ENCODE measurements at places on chromosomes 4 and X.

DNA sequence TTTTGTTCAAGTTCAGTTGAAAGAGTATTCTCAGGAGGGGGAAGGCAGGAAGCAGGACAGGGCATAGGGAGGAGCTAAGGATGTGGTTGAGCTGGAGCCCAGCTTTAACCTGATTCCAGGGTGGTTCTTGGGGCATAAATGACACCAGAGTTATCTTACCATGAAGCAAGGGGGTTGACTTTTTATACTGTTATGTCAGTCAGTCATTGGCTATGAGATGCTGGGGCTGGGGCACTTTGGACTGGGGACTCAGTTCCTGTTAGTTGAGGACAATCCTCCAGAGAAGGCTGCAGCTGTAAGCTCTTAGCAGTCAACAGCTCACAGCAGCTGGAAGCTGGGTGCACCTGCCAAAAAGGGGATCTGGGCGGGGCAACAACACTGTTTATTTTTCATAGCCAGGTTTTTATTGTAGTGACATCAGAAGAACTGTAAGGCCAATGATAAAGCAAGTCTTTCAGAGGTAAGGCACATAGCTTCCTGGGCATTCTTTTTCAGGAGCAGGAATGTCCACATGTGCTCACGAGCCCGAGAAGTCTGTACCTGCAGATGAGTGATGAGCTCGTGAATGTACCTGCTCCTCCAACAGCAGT lies 78.5 kb downstream of the MID1IP1 start:
- no peak for DNase-seq

GRCh38 chr4:140066031-140066930 lies 87.7 kb downstream of the MAML3 start:
- DNase-seq, result no peak

DNA sequence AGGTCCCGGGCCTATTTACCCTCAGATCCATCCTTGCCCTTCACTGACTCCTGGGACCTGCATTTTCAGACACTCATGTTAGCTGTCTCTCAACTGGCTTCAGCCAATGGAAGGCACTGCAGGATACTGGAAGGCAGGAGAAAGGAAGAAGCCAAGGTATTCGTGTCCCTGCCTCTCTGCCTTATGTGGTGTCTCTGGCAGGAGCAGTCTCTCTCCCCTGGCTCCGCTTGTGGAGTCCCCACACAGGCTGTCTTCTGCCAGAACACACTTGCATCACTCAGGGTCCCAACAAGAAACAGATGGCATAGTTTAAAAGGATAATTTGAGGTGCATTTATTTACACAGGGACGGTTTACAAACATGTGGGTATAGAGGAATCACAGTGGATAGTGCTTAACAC lies 21.6 kb upstream of the MAPK10 start:
- DNase-seq, result no peak

GRCh38 chr4:88722828-88723227 lies 25.2 kb upstream of the NAP1L5 start:
- no peak for DNase-seq

GRCh38 chr4:139802931-139803330 lies 137.3 kb downstream of the MGST2 start:
- DNase-seq, result no peak

DNA sequence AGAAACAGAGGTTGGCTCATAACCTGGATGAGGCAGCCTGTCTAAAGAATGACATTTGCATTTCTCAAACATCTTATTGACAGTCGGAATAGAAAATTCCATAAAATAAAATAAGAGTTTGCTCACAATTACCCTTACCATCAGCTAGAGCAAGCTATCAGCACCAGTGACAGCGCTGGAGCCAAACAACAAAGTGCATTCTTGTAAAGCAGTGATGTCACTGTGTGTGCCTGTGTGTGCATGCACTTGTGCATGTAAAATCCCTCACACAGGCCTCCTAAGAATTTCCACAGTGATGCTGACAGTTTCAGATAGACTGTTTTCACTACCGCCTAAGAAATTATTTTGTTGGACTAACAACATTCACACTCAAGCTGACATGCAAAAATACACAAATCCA lies 77.6 kb downstream of the EVC2 start:
- DNase-seq, result no peak

DNA sequence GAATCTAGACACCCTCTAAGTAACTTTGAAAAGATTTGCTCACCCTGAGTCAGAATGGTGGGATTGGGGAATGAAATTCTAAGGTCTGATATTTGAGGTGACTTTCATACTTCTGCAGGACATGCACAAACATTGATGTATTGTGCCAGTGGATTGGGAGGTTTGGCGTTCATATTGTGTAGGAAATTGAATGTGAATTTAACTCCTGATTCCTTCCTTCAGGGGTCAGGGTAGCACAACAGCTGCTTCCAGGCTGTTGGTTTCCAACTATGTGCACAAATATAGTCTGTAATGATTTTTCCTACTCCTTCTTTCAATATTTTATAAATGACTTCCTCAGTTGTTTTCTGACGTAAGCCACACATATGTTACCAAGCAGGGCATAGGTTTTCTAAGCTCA lies 3.1 kb downstream of the IL1RAPL1 start:
- DNase-seq, result no peak

DNA sequence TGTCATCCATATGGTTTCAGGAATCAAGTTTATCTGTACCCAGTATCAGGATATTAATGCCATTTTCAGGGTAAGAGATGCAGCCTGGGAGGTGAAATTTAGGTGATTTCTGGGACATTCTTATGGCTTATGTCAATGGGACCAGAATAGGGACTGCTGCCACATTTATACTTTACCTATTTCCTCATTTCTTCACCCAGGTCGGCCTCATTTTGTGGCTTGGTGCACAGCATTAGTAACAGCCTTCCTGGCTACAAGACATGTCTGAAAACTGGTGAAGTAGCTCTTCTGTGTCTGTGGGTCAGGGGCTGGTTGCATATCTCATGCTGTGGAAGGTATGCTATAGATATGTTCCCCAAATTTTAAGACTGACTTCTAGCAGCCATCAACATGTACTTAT lies 284.8 kb downstream of the AFF2 start:
- no peak for DNase-seq

- DNase-seq, result peak; percentile 2
Measured at GRCh38 chrX:127038065-127038464, 218.5 kb downstream of the PRR32 start.

DNA sequence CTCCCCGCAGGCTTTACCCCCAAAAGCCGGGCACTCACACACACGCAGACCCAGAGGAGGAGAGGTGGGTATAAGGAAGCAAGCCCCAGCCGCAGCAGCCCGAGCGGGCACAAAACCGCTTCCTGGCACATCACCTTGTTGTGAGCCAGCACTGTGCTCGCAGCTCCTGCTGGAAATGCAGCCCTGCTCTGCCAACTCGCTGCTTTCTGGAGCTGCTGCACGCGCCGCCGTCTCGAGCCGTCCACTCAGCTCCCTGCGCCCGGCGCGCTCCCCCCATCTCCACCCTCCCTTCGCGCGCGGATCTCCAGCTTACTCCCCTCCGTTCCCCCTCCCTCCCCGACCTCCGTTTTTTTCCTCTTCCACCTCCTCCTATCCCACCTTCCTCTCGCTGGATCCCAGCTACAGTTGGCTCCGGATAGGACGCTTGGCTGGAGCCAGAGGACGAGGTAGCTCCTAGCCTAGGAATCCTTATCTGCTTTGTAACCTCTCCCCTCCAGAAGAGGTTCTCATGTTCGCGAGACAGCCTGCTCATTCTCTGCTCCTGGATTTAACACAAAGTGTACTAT lies at the start of gene SPOCK3:
Gene SPOCK3, minus strand, starts transcription at position 179 of the 566 bp plus-strand sequence.
- DNase-seq, result peak; percentile 58

DNA sequence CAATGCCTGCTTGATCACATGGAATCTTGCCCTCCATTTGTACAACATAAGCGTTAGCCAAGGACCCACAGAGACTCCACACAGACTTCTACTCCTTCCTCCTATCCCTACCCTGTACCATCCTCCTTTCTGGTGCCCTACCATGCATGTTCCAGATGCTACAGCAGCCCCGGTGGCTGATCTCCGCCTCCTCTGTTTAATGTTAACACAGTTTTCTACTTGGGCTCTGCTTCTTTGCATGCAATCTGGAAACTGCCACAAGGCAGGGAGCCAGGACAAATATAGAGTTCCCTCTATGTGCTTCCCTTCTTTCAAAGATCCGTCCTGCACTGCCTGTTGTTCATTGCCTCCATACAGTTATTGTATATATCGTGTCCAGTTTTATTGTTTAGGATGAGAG lies 368.6 kb upstream of the TENM3 start:
- DNase-seq, result no peak

- DNase-seq, result no peak
Measured at GRCh38 chrX:37956223-37956622, 50.1 kb upstream of the SYTL5 start.

GRCh38 chrX:35458142-35458541 lies 340.0 kb upstream of the MAGEB16 start:
- no peak for DNase-seq

- no peak for DNase-seq
Measured at GRCh38 chrX:37407736-37408135, 58.6 kb downstream of the PRRG1 start.

- DNase-seq, result peak; percentile 22
Measured at GRCh38 chr4:61200916-61201526, 895 bp downstream of the ADGRL3 start.

GRCh38 chrX:118174516-118175098 lies 58.0 kb upstream of the KLHL13 start:
- DNase-seq, result no peak

DNA sequence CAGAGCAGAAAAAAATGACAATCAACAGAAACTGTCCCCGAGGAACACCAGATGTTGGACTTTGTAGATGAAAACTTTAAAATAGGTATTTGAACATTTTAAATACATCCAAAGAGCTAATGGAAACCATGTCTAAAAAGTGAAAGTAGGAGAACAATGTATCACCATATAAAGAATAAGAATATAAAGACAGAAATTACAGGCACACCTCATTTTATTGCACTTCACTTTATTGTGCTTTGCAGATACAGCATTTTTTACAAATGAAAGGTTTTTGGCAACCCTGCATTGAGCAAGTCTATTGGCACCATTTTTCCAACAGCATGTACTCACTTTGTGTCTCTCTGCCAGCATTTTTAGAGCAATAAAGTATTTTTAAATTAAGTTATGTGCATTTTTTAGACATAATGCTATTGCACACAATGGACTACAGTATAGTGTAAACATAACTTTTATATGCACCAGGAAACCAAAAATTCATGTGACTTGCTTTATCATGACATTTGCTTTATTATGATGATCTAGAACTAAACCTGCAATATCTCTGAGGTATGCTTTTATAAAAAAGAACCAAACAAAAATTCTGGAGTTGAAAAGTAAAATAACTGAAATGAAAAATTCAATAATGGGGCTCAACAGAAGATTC lies 212.4 kb upstream of the CASK start:
- no peak for DNase-seq

DNA sequence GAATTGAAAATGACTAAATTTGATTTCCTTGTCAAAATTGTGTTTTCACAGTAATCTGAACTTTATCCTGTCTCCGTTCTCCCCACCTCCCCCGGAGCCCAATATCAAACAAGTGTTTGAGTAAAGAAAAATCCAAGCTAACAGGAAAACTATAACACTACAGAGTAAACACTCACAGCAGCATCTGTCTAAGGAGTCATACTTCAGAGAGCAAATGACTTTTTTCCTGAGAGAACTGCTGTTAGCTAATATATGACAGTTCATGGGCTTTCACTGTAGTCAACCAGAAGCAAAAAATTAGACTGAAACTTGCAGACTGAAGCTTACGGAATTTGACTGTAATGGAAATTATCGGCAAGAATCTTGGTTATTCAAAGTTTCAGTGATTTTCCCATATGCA lies 321.7 kb downstream of the ANKRD50 start:
- no peak for DNase-seq

Data from iPS-NIHi11 (cell line).